ENCODE measurements at places on chromosomes 11 and 22.
A peak's percentile ranks its signal among the peaks of the same experiment; 100 is the strongest.

DNA sequence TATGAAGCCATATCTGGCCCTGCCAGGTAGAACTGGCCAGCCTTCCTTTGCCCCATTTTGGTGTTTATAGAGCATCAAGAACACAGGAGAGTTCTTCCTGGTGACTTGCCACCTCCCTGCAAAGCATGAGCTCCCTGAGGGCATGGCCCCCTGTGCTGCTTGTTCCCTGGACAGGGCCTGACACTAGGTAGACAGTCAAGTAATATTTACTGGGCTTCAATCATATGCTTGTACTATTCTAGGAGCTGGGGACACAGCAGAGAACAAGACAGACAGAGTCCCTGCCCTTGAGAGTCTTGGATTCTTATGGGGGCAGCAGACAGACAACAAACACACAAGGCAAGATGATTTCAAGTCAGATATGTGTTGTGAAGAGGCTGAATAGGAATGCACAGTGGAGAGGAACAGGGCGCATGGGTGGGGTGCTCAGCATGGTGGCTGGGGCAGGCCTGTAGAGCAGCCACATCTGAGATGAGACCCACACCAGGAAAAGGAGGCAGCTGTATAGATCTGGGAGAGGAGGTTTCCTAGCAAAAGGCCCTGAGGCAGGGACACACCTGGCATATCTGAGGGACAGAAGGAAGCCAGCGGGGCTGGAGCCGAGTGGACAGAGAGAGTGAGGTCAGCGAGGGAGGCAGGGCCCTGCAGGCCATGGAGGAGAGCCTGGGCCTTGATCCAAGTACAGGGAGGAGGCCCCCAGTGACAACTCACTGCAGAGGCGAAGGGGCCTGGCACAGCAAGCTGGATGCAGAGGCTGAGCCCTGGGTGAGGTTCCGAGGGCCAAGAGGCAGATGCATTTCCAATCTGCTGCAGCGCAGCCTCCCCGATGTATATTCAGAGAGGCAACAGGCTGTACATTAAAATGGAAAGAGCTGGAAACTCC lies 10.2 kb upstream of the CBX6 start:
- no peak for DNase-seq

- DNase-seq: peak; percentile 34
These were observed at the start of gene BID for GRCh38 chr22:17774206-17774925. BID (minus strand) TSS chr22:17774469; CDS start chr22:17750116, 24,353 bp downstream.

GRCh38 chr11:126423743-126424142 lies 68.3 kb downstream of the ST3GAL4 start:
- DNase-seq: no peak

DNA sequence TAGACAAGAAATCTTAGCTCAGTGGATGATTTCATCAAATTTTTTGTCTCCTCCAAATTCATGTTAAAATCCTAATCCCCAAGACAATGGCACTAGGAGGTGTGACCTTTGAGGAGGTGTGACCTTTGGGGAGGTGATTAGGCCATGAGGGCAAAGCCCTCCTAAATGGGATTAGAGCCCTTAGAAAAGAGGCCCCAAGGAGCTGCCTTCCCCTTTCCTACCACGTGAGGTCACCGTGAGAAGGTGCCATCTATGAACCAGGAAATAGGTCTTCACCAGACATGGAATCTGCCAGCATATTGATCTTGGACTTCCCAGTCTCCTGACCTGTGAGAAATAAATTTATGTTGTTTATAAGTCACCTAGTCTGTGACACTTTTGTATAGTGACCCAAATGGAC lies 138.7 kb downstream of the TRIM29 start:
- no peak for DNase-seq

DNA sequence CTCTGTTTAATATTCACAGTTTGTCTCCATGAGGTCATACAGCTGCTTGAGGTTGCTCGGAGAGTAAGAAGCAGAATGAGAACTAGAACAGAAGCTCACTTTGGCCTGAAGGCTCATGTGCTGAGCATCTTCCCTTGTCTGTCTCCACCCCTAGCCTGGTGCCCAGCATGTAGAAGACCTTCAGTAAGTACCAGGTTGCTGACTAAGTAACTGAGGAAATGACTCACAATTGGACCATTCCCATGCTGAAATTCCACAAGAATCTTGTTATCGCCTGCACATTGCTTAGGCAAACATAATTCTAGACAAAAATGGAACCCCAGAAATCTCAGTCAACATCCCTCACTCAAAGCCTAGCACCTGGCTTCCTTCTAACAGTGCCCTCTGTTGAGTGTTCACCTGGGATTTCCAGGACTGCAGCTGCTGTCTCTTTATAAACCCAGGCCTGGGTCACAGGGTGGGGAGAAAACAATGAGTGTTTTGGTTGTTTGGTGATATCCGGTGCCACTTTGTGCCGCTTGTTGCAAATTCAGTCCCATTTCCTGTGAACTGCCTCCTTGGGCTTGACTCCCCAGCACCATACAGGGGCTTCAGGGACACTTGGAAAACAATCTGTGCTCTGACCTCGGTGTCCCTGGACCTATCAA lies 406.8 kb downstream of the ETS1 start:
- no peak for DNase-seq

DNA sequence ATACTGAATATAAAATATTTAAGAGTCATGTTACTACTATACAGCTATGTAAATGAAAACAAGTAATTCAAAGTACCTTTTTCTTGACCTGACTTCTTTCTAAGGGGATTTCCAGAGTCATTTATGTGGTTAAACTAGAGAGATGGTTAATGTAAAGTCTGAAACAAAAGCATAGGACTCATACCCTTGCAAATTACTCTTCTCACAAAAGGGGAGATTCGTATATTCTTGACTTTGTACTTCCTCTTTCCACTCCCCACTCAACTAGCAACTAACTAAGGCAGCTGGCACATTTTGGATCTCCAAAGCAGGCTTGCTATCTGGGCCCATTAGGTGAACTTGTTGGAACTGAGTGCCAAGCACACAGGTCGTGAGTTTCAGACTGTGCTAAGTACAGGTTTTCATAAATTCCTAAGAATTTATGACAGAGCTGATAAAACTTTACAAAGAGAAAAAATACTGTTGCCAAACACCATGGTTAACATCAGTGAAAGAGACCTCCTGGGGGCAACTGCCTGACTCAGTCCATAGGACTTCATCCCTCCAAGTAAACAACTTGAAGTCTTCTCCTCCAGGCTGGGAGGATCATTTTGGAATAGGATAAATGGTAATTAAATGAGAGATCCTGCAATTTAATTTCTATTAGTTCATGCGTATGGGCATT lies 77.0 kb upstream of the DDI1 start:
- DNase-seq: no peak
